Activated CD8-positive, alpha-beta T cell treated with anti-CD3 and anti-CD28 coated beads, Interleukin-2, amount 10 ng/mL, durations not matched to agents 7 days and 5 days (primary cell): ENCODE measurements at places on chromosomes 2 and 18.

DNA sequence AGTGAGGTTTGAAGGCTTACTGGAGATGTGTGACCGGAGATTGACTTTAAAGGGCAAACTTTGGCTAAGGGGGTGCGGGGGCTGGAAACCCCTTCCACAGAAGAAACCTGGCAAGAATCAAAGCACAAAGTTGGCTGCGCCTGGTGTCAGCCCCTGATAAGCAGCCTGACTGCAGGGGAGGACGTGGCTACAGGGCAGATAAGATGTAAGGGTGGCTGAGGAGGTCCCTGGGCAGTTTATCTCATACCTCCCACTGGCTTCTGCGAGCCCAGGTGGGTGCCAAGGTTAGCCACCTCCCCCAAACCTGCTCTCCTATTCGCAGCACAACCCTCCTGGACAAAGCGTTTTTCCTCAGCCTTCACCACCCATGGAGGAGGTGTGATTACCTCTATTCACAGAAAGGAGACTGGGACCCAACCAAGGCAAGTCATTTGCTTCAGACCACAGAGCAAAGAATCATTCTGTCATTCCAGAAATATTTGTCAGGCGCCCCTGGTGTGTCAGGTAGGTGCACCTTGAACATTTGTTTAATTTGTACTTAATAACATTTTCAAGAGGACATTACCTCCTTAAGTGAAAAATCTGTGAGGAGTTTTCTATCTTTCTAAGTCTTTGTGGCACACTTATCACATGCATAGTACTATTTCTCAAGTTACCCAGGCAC, 73.1 kb upstream of the IL1R1 start:
- DNase-seq, result no peak

DNA sequence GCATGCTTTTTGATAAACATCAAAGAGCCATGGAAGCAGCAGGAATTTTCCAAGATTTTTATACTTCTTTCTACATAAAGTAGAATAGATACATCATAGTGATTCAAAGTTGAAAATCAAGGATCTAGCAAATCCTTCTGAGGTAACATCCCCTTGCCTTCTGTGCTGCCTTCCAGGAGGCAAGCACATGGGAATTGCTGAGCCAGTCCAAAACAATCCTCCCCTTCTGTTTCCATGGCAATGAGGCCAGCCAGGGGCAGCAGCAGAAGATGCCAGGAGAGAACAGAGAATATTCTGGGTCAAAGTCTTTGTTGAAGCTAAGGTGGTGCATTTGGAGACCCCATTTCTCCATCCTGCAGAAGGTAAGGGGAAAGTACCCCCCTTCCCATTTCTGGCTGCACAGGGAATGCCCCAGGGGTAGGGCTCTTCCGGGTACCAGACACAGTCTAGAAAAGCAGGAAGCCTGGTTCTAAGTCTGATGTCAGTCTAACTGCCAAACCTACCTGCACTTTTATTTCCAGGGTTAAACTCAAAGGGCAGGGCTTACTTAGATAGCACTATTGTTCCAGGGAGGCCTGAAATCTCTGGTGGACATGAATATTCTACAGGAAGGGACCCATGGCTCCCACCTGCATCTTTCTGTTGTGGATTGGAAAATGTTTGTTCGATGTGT, 22.1 kb downstream of the CENPA start:
- DNase-seq, result no peak

- DNase-seq, result no peak
Observed at GRCh38 chr18:470661-471501, 29.6 kb downstream of the COLEC12 start.

- peak; percentile 9 for DNase-seq
Observed at GRCh38 chr2:637406-637776, 39.8 kb downstream of the TMEM18 start.
